Fibroblast of gingiva (primary cell): ENCODE measurements at places on chromosomes 3 and 15.
A peak's percentile ranks its signal among the peaks of the same experiment; 100 is the strongest.

DNA sequence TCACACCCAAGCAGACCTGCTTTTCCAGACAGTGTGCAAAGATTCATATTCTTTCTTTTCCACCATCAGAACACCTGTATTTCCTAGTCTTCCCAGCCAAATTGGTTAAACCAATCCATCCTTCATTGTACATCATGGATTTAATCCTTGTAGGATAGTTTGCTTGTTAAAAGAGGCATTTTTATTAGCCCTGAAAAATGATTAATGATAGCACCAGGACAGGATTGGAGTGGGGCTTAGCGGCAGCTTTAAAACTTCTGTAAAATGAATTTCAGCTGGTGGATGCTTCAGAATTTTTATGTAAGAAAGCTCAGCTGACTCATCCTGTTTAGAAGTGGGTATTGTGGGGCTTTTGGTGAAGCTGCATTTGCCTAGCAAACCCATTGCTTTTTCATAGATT, 36.1 kb upstream of the ARHGEF26 start:
- DNase-seq = no peak

- DNase-seq = peak; percentile 87
Measured at GRCh38 chr15:63950911-63951481, 95.3 kb downstream of the DAPK2 start.

DNA sequence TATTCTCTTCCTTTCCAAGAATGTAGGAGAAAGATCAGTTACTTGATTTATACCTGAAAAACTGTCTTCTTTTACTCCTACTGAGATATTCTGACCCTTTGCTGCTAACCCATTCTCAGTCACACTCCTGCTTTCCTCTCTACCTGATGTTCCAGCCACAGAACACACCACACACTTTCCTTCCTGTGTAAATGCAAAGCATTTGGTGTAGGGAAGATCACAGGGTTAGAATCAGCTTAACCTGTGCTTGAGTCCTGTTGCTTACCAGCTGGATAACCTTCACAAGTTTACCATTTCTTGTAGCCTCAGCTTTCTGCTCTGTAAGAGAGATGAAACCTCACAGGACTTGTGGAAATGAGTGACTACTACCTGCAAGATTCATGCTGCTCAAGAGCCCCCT, 489.8 kb upstream of the GOLIM4 start:
- DNase-seq = no peak

DNA sequence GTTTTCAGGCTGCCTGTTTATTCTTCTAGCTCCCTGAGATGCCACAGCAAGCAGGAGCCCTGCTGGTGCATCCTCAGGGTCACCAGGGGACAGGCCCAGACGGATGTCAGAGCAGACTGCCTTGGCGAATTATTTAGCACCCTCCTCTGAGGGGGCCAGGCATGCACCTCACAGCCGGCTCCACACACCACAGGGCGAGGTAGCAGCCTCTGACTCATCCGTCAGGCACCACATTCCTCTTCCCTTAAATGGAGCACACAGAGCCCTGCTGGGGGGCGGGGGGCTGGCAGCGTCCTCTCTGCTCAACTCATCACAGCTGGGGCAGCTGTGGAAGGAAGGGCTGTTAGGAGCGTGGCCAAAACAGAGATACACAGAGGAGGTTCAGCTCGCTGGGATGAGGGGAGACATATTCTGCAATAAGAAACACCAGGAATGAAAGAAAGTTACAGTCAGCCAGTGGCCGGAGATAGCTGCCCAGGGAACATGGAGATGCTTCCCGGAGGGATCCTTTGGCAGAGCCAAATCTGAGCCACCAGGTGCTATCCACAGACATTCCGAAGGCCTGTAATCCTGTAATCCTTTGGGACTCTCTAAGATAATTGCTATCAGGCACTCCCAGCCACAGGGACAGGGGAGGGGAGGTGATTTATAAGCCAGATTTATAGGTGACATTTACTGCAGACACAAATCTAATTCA, 13.9 kb upstream of the PRICKLE2 start:
- peak; percentile 92 for DNase-seq

DNA sequence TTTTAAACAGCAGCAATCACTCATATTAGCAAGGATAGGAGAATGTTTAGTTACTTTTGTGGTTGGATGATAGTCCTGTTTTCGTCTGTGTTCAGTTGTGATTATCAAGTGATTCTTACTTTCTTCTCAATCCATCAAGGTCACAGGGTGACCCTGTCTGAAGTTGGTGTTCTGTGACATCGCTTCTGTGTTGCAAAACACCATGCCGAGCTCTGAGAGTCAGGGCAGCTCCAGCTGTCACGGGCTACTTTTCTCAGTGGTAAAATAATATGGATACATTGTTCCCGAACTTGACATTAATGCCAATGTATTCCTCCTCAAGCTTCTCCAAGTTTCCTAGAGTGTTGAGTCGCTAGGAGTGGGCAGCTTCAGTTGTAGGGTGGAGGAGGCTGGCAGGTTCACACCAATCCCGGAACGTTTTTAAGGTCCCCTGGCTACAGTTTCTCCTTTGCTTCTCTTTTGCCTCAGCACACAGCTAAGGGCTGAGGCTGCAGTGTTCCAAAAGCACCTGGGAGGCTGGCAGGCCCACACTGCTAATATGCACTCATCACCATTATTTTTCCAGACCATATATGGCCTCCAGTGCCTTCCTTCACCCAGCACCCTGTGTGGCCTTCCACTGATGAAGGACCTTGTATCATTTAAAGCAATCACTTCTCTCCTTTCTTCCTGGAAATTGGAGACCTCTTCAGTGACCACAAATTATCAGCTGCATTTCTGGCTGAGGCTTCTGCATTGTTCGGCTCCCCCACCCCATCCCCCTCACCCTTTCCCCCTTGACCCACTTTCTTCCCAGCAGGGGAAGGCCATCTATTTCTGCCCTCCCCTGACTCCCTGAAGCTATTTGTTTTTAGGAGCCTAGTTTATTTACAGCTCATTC, 25.8 kb downstream of the COLQ start:
- no peak for DNase-seq

GRCh38 chr3:181796641-181797040, 84.9 kb downstream of the SOX2 start:
- no peak for DNase-seq

GRCh38 chr15:74799255-74799855, 13.3 kb upstream of the LMAN1L start:
- no peak for DNase-seq

DNA sequence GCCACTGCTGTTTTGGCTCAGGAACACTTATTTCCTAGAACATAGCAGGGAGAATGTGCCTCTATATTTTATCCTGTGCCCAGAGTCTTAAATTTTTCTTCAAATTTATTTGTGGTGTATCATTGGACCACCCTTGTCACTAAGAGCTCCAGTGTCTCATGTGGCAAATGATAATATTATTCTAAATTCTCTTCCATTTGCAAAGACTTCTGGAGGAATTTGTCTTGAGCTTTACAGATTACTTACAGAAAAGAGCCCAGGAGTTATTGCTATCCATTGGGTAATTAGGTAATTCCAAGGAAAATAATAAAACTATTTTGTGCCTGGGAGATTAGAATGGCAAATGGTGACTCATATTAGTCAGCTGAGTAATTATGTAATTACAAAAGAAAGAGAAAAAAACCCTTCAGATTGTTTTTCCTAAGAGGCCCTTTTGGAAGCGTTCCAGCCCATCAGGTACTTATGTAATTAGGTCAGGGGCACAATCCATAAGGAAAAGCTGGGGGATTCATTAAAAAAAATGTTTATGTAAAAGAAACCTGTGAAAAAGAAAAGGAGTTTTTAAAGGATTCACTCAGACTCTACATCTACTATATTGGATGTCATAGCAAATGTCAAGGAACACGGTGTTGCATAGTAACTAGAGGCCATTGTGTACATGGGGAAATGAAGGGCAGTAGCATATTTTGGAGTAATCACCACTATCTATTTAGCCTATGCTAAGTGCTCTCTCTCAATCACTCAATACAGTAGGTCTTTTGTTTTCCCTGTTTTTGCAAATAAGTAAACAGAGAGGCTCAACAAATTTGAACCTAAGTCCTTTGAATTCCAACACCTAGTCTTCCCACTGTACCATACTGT, 380.9 kb upstream of the RARB start:
- DNase-seq = no peak

DNA sequence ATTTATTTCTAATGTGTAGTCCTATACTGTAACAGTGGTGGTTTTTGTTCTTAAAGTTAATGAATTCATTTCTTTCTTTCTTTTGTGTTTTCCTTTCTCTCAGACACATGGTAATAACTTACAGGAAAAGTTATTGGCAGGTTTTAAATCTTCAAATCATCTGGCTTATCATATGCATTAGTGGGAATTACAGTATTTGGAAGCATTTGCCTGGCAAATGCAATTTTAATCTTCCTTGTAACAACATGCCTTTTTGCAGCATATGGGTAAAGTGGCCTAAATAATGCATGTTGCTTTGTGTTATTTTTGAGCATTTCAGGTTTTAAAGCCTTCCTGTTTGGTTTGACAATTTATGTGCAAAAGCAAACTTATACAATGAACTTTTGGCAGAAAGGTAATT, 66.8 kb downstream of the GALK2 start:
- DNase-seq = no peak

- DNase-seq = no peak
Measured at GRCh38 chr15:50044406-50044805, 74.6 kb downstream of the ATP8B4 start.

- DNase-seq = peak; percentile 81
Measured at GRCh38 chr15:82810061-82810889, 847 bp downstream of the WHAMM start.

GRCh38 chr15:47806008-47806407, 88.7 kb downstream of the SEMA6D start:
- DNase-seq = no peak

GRCh38 chr3:79383402-79384012, 384.3 kb downstream of the ROBO1 start:
- DNase-seq = peak; percentile 16

DNA sequence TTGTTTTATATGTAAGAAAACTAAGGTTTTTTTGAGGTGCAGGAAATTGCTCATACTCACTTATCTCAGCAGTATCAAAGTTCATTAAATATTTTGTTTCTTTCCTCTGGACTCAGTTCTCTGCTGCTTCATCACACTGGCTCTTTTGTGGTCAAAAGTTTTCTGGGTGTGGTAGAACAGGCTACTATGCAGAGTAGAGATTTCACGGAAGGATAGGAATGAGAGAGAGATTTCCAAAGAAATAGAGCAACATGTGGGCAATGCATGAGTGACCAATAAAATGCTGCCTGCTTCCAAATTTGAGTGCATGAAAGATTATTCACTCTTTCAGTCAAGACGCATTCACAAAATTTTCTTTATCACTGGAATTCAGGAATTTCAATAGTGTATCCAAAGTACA, 577.3 kb upstream of the SEMA6D start:
- DNase-seq = no peak

- DNase-seq = no peak
Measured at GRCh38 chr3:59775106-59775505, 725.3 kb upstream of the CFAP20DC start.

- no peak for DNase-seq
Measured at GRCh38 chr3:119841808-119842471, 60.0 kb downstream of the NR1I2 start.

DNA sequence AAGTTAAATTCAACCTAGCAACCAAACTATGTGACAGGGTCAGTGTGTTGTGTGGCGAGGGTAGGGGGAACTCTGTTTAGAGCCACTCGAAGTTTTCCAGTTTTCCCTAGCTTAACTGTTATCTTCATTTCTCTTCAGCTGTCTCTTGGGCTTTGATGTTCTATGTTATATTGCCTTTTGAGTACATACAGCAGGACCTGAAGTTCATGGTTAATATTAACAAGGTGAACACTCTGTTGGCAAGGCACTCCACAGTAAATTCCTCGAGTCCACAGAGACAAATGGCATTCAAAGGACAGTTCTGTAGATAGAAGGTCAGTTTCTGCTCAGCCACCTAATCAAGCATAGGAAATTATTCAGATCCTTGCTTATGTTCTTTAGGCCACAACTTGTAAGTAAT, 147.9 kb upstream of the DPH6 start:
- no peak for DNase-seq

GRCh38 chr3:26522919-26523318, 99.7 kb upstream of the LRRC3B start:
- DNase-seq = no peak

GRCh38 chr3:36650271-36650671, 114.1 kb downstream of the DCLK3 start:
- peak; percentile 11 for DNase-seq

DNA sequence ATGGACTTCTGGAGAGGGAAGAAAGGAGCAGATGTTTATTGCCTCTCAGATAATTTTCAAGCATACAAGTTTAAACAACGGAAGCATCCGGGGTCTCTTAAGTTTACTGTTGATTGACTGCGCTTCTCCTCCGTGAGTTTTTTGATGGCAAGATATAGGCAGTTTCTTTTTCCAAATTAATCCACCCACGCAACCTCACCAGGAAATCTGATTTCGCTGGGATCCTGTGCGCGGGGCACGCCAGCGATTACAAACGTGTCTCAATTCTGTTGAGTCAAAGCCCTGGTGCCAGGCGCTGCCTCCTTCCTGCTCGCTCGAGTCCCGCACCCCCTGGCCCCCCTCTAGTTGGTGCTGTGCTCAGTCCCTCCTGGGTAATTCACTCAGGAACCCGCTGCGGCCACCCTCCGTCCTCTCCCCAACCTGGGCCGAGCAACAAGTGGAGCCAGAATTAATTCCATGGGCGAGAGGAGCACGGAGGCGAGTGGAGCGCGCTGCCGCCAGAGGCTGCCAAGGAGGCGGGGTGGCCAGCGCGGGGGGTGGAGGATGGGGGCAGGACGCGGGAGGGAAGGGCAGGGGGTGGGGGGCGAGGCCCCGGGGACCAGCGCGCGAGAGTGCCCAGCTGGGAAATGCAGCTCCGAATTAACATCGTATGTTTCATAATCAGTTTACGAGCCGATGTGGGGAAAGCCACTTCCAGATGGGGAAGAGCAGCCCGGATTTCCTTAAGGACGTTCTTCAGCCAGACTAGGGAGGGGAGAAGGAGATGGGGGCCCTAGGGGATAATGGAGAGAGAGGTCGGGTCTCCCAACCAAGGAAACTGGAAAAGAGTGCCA, 6.0 kb downstream of the WNT5A start:
- peak; percentile 94 for DNase-seq

GRCh38 chr3:86793786-86794185, 197.2 kb downstream of the VGLL3 start:
- peak; percentile 95 for DNase-seq

DNA sequence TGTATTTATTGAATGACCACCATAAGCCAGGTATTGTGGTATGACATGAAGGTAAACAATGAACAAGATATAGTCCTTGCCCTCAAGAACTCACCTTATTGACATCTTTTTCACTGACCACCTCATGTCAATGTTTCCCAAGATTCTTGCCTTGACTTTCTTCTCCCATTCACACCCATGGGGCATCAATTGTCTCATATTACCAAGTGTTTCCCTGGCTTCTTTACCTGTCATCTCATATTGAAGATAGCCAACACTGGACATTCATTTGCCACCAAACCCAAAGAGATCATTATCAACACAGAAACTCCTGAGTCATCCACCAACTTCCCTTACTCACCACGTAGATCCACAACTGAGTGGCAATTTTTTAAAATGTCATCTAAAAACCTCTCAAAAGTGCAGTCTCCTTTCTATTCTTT, 2.2 kb downstream of the EFHB start:
- DNase-seq = no peak
